ENCODE measurements at places on chromosomes 1 and 21. TPM values are rescaled to one million over a fixed set of nuclear protein-coding genes. Genes with fewer than 3 reads are reported as not detected.

FCMR gene
- total RNA-seq, result 4.9 TPM

COL6A2 gene
- total RNA-seq, result 14.9 TPM

SMPDL3B gene
- 1.1 TPM for total RNA-seq

SELL gene
- total RNA-seq, result 0.20 TPM

TDRD5 gene
- total RNA-seq, result 0.06 TPM

TEX35 gene
- not detected for total RNA-seq

LIPI gene
- not detected for total RNA-seq

OSCP1 gene
- total RNA-seq, result 5.8 TPM

C1orf116 gene
- total RNA-seq, result 4.5 TPM

ST6GALNAC3 gene
- 0.47 TPM for total RNA-seq

RGSL1 gene
- not detected for total RNA-seq

SAMSN1 gene
- not detected for total RNA-seq

PLEKHN1 gene
- total RNA-seq, result 7.6 TPM

KRTAP11-1 gene
- total RNA-seq, result not detected

ZSWIM5 gene
- 0.49 TPM for total RNA-seq

SAMD11 gene
- total RNA-seq, result 37.1 TPM
